Epithelial cell of proximal tubule (primary cell): ENCODE measurements at places on chromosomes 7 and 10. TPM values are rescaled to one million over a fixed set of nuclear protein-coding genes. Genes with fewer than 3 reads are reported as not detected.

The MGAM2 gene
- total RNA-seq, result not detected in 2 replicates

The HOXA6 gene
- total RNA-seq, result 5.7 and 11.8 TPM in 2 replicates

The CYP2C19 gene
- total RNA-seq, result not detected in 2 replicates

The IGFBP3 gene
- 77.8 and 338 TPM in 2 replicates for total RNA-seq

The UMAD1 gene
- total RNA-seq, result 9.7 and 9.8 TPM in 2 replicates

The ABCB1 gene
- total RNA-seq, result 9.3 and 13.3 TPM in 2 replicates

The CLRN3 gene
- total RNA-seq, result not detected in 2 replicates

The SYT15B gene
- 0.07 TPM in 1 of 2 replicates, not detected in the other for total RNA-seq

The SNX10 gene
- total RNA-seq, result 18.8 and 29.0 TPM in 2 replicates

- no peak for DNase-seq
Observed at GRCh38 chr10:104894681-104895080, 253.6 kb downstream of the SORCS3 start.

- no peak for DNase-seq
Observed at GRCh38 chr10:86654411-86655172, at the start of gene OPN4. TSS of gene OPN4 (plus strand) at chr10:86654547. CDS start at chr10:86654784, 237 bp downstream.

DNA sequence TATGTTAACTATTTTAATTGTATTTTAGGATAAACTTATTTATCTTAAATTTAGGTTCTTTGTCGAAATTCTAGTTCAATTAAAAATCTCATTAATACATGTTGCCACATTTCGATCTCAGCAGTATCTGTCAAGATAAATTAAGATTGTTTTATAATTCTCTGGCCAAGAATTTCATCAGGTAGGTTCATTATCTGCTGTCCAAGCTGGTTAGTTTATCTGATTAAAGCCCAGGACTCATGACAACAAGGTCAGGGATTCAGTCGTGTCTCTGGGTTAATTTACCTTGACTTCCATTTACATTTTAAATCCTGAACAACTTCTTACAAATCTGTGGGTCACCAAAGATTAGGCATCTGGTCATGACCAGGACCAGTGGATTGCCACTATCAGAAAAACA lies 7.6 kb downstream of the STEAP4 start:
- no peak for DNase-seq

- DNase-seq, result no peak
Observed at GRCh38 chr10:102463983-102464382, 12.6 kb upstream of the C10orf95 start.

DNA sequence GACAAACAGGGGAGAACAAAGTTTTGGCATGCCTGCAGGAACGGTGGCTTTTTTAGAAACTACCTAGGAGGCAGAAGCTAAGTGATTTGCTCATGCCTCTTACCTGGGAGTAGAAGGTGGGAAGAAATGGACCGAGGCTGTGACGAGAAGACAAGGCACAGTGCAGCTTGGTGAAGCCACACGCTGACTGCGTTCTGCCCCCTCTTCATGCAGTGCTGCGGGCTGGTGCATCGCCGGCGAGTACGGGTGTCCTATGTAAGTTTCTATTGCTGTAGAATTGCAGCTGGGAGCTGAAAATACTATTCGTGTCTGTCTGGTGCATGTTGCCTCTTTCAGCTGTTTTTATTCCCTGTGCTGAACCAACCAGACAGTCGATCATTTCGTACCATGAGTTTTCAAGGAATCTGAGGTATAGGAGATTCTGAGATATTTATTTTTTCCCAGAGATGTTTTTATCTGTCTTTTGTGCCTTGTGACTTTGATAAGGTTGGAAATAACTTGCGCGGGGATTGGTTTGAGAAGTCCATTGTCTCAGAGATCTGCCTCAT lies 120.9 kb downstream of the CACNB2 start:
- no peak for DNase-seq

- no peak for DNase-seq
Observed at GRCh38 chr10:89019569-89020327, 29.1 kb downstream of the FAS start.

DNA sequence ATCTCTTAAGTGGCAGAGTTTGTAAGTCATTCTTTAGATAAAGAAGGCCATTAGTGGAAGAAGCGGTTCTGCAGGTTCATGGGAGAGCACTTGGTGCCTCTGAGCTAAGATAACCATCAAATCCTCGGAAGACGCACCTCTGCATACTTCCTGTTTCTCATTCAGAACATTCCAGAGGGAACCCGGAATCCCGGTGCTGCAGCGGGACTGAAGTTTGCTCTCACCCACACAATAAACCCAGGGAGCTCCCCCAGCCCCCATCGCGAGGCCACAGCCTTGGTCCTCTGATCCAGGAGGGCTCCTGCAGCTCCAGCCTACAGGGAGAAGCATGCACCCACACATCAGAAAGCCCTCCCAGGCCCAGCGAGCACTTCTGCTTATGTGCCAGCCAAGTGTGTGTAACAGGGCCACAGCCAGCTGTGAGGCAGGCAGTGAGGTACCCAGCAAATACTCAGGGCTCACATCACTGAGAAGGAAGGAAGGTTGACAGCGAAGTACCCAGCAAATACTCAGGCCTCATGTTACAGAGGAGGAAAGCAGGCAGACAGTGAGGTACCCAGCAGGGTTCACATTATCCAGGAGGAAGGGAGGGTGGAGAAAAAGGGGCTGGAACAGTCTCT lies 142.4 kb downstream of the DIP2C start:
- no peak for DNase-seq

- no peak for DNase-seq
Observed at GRCh38 chr7:21089653-21090052, 303.0 kb upstream of the SP8 start.

DNA sequence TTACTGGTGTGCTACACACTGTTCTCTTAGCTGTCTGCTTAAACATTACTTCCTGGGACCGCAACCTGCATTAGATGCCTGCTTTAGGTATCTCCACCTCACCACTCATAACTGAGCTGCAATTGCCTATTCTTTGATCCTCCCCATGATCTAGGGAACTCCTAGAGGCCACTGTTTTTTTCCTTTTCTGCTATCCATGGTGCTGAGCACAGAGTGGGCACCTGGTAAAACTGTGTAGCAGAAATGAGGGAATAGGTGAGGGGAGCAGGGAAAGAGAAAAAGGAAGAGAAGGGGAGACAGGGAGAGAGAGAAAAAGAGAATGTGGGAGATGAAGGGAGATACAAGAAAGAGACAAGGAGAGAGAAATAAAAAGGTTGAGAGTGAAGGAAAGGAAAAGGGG lies 434.9 kb downstream of the ADRA2A start:
- DNase-seq, result no peak

DNA sequence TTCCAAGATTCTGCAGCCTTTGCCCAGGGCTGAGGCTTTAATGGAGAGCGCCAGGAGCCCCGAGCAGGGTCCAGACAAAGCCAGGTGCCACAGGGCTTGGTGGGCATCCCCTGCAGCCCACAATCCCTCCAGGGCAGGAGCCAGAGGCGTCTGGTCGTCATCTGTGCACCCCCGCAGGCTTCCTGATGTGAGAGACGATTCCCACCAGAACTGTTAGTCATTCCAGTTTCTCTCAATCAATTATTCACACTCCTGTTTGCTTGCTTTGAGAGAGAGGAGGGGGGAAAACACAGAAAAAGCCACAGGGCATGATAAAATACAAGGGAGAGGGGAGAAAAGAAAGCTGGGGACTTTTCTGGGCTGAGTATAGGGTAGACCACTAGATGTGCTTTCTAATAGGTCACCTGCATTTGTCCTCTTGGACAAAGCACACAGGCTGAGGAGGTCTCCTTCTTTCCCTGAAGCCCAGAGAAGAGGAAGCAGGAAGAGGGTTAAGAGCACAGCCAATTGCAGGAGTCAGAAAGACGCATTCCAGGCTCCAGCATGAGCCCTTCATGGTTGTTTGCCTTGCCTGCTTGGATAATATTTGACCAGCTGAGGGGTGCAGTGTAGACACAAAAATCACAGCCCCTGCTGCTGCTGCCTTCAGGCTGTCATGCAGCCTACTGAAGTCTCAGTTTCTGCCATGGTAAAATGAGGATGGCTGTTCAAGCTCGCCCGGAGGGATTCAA lies 194.4 kb downstream of the PLXNA4 start:
- peak; percentile 56 for DNase-seq

- DNase-seq, result no peak
Observed at GRCh38 chr10:125001313-125002046, 59.6 kb downstream of the ZRANB1 start.

GRCh38 chr7:39265641-39266591 lies 288.2 kb downstream of the POU6F2 start:
- no peak for DNase-seq

GRCh38 chr7:68862736-68863135 lies 735.5 kb upstream of the AUTS2 start:
- no peak for DNase-seq

- DNase-seq, result no peak
Observed at GRCh38 chr10:50552771-50553535, 70.8 kb downstream of the SGMS1 start.

DNA sequence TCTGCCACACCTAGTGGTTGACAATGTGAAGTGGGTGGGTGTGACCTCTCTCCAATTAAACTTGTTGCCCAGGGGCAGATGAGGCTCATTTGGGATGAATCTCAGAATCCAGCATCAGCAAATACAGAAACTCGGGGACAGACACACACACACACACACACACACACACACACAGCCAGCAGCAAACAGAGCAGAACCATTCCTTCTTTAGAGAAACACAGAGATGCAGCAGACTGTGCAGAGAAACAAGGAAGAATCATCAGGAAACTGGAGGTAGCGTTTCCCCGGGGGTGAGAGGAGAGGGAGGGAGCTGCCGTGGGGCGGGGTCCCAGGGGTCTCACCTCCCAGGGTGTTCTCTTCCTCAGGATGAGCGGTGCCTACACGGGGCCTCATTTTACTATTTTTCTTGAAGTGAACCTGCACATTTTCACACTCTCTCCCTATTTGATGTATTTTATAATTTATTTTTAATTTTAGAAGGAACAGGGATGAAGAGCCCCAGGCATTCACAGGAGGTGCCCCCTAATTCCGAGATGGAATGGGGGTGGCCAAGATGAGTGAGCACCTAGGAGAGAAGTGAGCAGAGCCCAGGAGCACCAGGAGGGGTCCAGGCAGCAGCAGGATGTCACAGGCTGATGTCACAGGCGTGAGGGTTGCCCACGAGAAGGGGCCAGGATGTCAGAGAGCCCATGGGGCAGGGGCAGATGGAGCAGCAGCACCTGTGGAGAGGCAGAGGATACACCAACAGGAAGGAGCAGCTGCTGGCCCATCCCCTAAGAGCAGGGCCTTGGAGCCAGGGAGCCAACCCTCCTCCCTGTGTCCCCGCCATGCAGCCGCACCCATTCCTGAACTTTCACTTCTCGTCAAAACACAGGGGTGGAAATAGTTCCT lies 85.3 kb upstream of the PPP2R2D start:
- no peak for DNase-seq

GRCh38 chr10:110239892-110240291 lies 32.5 kb downstream of the MXI1 start:
- no peak for DNase-seq

GRCh38 chr7:154592388-154592787 lies 410.5 kb downstream of the PAXIP1 start:
- DNase-seq, result no peak

- no peak for DNase-seq
Observed at GRCh38 chr7:151679071-151679708, 159.5 kb upstream of the RHEB start.

DNA sequence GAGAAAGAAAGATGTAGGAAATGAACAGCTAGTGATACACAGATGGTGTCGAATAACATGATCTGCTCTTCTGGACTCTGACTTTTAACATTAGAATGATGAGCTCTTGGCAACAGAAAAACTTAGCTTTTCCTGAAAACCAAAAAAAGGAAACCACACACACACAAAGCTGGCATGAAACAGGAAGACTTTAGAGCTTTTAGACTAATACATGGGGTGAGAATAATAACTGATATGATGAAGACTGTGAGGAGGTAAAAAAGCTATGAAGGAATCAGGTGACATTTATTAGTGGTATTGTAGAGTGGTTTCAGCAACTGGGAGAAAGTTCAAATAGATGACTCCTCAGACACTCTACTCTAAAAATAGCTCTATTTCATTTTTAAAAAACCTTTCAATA lies 491.9 kb downstream of the PARD3 start:
- no peak for DNase-seq
